ENCODE measurements at places on chromosomes 4 and X.

DNA sequence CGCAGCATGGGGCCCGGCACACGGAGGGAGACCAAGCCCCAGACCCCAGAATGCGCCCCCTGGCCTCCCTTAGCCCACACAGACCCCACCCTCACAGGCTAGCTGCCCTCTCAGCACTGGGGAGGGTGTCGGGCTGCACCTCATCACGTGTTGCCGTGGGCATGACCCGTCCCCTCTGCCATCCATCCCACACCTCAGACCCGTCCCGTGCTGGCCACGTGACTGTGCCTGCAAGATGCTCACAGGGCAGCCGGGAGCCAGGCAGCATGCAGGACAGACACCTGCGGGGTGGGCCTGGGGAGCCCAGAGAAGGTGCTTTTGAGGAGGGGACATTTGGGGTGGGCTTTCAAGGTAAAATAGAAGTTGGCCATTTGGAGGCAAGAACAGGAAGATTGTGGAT is 4.8 kb downstream of the MSANTD1 start:
- no peak for DNase-seq

DNA sequence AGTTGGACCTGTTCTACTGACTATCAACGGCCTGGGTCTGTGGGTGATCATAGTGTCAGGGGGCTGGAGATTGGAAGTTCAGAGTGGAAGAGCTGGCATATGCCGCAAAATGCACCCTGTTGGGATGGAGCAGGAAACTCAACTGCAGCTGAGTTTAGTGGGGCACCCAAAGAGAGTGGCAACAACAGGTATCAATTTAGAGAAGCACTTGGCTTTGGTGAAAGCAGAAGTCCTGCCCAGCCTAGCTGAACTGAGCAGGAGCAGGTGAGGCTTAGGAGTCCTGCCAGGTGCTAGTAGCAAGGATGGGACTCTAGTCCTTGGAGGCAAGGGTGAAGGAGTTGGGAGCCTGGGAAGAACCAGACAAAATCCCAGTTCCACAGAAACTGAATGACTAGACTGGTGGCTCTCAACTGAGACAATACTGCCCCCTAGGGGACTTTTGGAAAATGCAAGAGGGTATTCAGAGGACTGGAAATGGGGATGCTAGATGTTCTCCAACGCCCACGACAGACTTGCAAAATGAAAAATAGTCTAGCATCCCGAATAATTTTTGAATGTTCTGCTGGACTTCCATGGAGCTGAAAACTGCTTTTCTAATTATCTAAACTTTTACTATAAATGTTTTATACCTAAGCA is 49.4 kb downstream of the RTL9 start:
- peak; percentile 31 for DNase-seq

- peak; percentile 49 for DNase-seq
Measured at GRCh38 chrX:9644335-9644734, 121.3 kb downstream of the GPR143 start.

GRCh38 chrX:30593440-30594200 is 16.1 kb upstream of the TASL start:
- DNase-seq, result peak; percentile 10

GRCh38 chrX:38982370-38982769 is 181.1 kb downstream of the MID1IP1 start:
- no peak for DNase-seq

GRCh38 chrX:112085149-112085548 is 2.6 kb upstream of the TRPC5 start:
- DNase-seq, result no peak

- DNase-seq, result no peak
Measured at GRCh38 chr4:186294160-186294559, 28.2 kb downstream of the F11 start.

- DNase-seq, result no peak
Measured at GRCh38 chr4:8832113-8832915, 39.3 kb downstream of the HMX1 start.

- no peak for DNase-seq
Measured at GRCh38 chr4:141081921-141082395, 51.3 kb downstream of the RNF150 start.

GRCh38 chrX:130636277-130636676 is 234.5 kb downstream of the RBMX2 start:
- DNase-seq, result no peak

DNA sequence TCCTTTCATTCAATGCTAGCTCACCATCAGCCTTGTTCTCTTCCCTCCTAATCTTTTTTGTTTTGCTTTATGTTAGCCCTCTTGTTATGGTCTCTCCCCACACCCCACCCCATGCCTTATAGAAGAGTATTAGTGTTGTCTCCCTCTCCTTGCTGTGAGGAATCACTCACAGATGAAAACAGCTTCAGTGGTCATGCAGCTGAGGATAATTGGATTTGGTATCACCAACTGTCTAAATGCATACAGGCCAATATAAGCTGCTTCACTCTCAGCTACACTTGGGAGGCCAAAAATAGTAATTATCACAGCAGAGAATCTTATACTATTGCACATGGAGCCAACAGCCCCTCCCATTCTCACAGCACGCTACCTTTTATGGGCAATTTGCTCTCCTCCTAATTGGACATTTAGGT is 494.6 kb upstream of the FAM241A start:
- DNase-seq, result no peak

- DNase-seq, result no peak
Measured at GRCh38 chr4:30258949-30259348, 461.2 kb upstream of the PCDH7 start.

GRCh38 chr4:68342134-68342533 is 7.8 kb downstream of the YTHDC1 start:
- no peak for DNase-seq

- DNase-seq, result no peak
Measured at GRCh38 chr4:32268863-32269262, 1548.7 kb downstream of the PCDH7 start.

- DNase-seq, result no peak
Measured at GRCh38 chrX:34656842-34657725, at the start of gene TMEM47. Gene TMEM47, minus strand, starts transcription at chrX:34657285. Its CDS starts 256 bp downstream, at chrX:34657029.

DNA sequence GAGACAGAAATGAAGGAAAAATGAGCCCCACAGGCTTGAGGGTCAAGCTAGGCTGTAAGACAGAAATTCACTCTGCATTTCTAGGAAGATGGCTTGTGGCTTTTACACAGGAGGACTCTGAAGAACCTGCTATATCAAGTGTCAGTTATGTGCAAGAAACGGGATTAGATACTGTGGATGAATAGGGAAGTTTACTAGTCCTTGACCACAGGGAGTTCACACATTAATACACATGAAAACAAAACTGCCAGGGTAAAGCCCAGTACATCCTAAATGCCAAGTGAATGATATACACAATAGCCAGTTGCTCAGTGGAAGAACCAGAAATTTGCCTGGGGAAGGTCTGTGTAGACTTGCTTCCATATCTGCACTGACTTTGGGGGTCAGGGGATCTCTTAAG is 53.5 kb downstream of the TMEM131L start:
- no peak for DNase-seq

All from activated naive CD8-positive, alpha-beta T cell treated with anti-CD3 and anti-CD28 coated beads, Interleukin-2, amount 50 U/mL, for 24 hours (primary cell).